Large intestine (tissue), 12 donors: ENCODE measurements at places on chromosomes 3 and 15. TPM values are rescaled to one million over a fixed set of nuclear protein-coding genes. Genes with fewer than 3 reads are reported as not detected.

DNA sequence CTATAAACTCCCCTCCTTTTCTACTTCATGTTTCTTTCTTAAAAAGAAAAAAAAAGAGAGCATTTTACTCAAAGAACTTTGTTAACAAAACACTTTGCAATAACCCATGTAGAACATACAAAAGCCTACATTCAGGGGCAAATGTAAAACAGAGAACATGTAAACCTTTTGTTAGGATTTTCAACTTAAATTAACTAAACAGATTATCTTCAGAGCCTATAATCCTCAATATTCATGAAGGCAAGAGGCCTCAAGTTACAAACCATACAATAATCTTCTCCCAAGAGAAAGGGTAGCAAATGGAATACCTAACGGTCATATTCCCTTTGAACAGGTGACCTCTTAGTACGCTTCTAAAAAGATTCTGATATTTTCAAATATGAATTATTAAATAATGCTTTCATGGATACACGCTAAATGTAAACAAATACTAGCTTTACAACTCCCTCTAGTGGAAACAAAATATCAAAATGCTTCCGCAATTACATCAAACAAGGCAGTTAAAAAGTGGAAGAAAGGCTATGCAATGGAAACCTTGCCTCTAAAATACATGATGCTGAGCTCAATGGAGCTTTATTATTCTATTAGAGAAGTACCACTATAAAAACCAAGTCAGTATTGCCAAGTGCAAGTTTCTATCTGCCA, 9.9 kb downstream of the CEP152 start:
- DNase-seq = no peak
- H3K27me3 ChIP-seq = no peaks in the 10 kb centered on the region
- H3K4me1 ChIP-seq = peaks cover 5% of the 10 kb centered on the region
- H3K36me3 ChIP-seq = peaks cover 9% of the 10 kb centered on the region

- H3K36me3 ChIP-seq = peaks cover 36% of the 10 kb centered on the region
- no peak for DNase-seq
- H3K4me3 ChIP-seq = no peak overlapping the region
- H3K27me3 ChIP-seq = no peaks in the 10 kb centered on the region
- no peaks in the 10 kb centered on the region for H3K4me1 ChIP-seq
Observed at GRCh38 chr3:45496555-45496954, 98.0 kb upstream of the LIMD1 start.

- peak overlapping the region; percentile 63 for H3K27ac ChIP-seq
- no peak overlapping the region for H3K4me3 ChIP-seq
- peaks cover 26% of the 10 kb centered on the region for H3K4me1 ChIP-seq
- H3K27me3 ChIP-seq = no peaks in the 10 kb centered on the region
Observed at GRCh38 chr3:107978131-107979055, 112.4 kb downstream of the CD47 start.

- no peaks in the 10 kb centered on the region for H3K36me3 ChIP-seq
- DNase-seq = no peak
- no peak overlapping the region for H3K27ac ChIP-seq
- H3K4me1 ChIP-seq = no peaks in the 10 kb centered on the region
Observed at GRCh38 chr3:142912402-142913172, 23.7 kb upstream of the PCOLCE2 start.

The SCAPER gene
- polyA plus RNA-seq = 28.0 TPM

The CLRN1 gene
- 8.7 TPM for polyA plus RNA-seq

GRCh38 chr3:96803870-96804269, 10.5 kb upstream of the EPHA6 start:
- H3K4me3 ChIP-seq = no peak overlapping the region
- H3K4me1 ChIP-seq = no peaks in the 10 kb centered on the region
- H3K27me3 ChIP-seq = no peaks in the 10 kb centered on the region
- H3K36me3 ChIP-seq = no peaks in the 10 kb centered on the region
- H3K27ac ChIP-seq = no peak overlapping the region

GRCh38 chr15:25416693-25417092, 22.1 kb downstream of the UBE3A start:
- no peak overlapping the region for H3K27ac ChIP-seq
- H3K36me3 ChIP-seq = peaks cover 4% of the 10 kb centered on the region
- H3K4me3 ChIP-seq = no peak overlapping the region
- no peak for DNase-seq

DNA sequence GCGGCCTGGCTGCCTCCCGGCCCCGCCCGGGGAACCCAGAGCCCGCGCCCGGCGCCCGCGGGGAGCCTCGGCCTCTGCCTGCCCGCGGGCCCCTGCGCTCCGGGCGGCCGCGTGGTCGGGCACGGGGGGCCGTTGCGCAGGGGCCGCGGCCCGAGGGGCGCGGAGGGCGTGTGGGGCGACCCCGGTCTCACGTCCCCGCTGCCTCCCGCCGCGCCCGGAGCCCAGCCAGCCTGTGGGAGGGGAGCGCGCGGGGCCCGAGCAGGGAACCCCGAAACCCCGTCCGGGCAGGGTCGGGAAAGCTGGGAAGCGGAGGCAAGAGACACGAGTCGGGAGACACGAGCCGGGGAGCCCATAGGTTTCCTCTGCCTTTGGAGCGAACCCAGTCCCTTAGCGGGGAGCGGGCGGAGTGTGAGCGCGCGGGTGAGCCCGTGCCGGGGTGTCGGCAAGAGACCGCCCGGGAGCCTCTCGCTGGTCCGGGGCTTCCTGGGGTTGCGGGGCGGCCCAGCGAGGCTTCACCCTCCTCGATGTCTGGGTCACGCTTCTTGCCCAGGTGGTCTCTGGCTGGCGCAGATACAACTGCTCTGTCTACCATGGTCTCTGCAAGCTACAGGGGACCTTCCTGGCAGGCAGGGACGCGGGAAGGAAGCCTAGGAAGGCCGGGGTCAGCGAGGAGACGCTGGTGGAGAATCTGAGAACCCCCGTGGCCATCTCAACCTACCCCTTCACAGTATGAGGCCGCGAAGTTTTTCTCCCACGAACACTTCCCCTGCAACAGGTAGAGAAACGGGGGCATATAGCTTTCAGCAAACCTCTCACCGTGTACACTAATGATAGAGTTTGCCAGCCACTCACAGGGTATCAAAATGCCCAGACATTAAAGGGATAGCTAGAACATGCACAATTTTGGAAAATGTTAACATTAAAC, 586 bp downstream of the LRRK1 start:
- H3K4me1 ChIP-seq = peaks cover 4% of the 10 kb centered on the region
- peak; percentile 38 for DNase-seq
- H3K36me3 ChIP-seq = peaks cover 2% of the 10 kb centered on the region
- no peak overlapping the region for H3K27ac ChIP-seq
- peaks cover 32% of the 10 kb centered on the region for H3K27me3 ChIP-seq

The ITGB5 gene
- polyA plus RNA-seq = 60.9 TPM

DNA sequence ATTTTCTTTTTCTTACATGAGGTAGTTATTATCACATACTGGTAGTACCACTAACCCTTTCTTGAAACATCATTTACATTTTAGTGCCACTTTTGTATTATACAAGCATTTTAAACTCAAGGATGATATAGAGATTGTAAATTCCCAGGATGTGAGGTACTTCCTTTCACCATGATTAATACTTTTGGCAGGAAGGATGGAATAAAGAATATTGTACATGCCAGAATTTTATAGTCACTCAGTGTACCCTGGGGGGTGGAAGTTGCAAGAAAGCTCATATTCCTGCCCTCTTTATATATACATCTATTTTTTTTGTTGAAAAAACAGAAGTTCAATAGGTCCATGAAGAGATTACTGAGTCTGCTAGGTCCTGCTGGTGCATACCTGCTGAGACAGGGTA, 141.0 kb upstream of the PLSCR5 start:
- no peaks in the 10 kb centered on the region for H3K27me3 ChIP-seq
- H3K36me3 ChIP-seq = no peaks in the 10 kb centered on the region
- no peak overlapping the region for H3K27ac ChIP-seq

- H3K27ac ChIP-seq = no peak overlapping the region
- H3K4me1 ChIP-seq = no peaks in the 10 kb centered on the region
- no peak for DNase-seq
- H3K27me3 ChIP-seq = no peaks in the 10 kb centered on the region
- no peak overlapping the region for H3K4me3 ChIP-seq
- H3K36me3 ChIP-seq = no peaks in the 10 kb centered on the region
Observed at GRCh38 chr3:144229330-144229729, 257.7 kb downstream of the DIPK2A start.

The LRRC2 gene
- 0.72 TPM for polyA plus RNA-seq

DNA sequence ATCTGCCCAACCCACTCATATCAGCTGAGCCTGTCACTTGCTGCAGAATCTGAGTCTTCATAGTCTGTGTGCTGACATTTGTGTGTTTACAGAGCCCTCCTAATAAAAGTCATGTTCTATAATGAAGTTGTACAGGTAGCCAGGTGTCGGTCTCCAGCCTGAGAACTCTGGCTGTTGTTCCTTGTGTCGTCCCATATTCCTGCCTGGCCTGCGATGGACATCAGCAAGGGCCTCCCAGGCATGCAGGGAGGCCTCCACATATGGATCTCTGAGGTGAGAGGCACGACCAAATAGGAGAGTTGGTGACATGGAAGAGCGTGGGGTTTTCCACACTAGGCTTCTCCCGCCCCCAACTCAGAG, 2.9 kb downstream of the VILL start:
- H3K36me3 ChIP-seq = peaks cover 25% of the 10 kb centered on the region
- no peaks in the 10 kb centered on the region for H3K27me3 ChIP-seq
- H3K27ac ChIP-seq = peak overlapping the region; percentile 99
- H3K4me3 ChIP-seq = peak overlapping the region; percentile 55

DNA sequence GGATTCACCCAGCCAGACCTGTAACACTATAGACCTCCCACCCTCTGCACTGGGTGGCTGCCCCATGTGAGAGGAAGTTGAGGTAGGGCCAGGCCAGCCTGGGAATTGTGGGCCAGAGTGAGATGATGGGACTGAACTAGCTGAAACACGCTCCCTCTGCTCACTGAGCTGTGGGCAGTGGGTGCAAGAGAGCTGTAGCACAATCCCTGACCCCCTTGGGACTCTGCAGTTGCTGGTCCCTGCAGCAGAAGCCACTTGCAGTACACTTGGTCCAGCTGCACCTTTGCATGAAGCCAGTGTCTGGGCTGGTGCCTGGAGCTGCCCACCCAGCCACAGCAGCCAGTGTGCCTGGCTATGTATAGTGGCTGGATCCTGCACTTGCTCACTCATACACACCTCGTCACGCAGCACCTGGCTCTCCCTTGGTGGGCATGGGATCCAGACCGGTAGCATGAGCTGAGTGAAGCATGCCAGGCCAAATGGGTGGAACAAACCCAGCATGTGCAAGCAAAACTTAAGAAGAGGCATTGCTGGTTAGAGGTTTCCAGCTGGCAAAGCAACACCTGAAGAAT, 805.7 kb upstream of the GBE1 start:
- H3K4me1 ChIP-seq = no peaks in the 10 kb centered on the region
- H3K27ac ChIP-seq = no peak overlapping the region
- DNase-seq = no peak
- H3K4me3 ChIP-seq = no peak overlapping the region
- no peaks in the 10 kb centered on the region for H3K27me3 ChIP-seq

The FGD5 gene
- 6.3 TPM for polyA plus RNA-seq

DNA sequence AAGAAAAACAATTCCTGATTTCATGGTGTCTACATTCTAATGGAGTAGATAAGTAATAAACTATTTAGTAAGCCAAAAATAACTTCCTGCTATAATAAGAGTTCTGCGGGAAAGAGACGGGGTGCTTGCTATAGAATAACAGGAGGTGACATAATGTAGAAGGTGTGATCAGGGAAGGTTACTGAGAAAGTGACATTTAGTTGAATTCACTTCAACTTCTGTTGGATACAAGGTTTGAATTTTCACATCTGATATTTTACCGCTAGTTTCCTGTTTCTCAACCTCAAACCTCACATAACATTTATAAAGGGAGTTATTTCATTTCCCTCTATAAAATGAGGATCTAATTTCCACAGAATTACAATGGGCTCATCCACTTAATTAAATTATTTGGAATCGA, 102.3 kb upstream of the GBE1 start:
- H3K27ac ChIP-seq = no peak overlapping the region
- DNase-seq = no peak
- H3K4me1 ChIP-seq = no peaks in the 10 kb centered on the region
- H3K36me3 ChIP-seq = no peaks in the 10 kb centered on the region

DNA sequence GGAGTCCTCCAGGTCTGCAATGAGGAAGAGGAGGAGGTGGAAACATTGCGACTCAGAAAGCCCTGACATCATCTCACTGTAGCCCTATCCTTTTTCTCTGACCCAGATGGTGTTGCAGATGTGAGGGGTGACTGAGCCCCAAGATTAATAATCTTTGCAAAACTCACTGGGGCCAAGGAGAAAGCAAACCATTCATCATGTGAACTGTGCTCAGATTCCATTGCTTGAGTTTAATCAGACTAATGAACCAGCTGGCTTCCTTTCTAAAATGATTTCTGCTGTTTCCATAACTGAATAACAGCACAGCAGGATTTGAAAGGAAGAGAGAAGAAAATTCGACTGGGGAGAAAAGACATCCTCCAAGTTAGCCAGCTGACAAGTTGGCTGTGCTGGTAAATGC, 13.4 kb upstream of the DGKG start:
- H3K4me3 ChIP-seq = no peak overlapping the region
- no peaks in the 10 kb centered on the region for H3K36me3 ChIP-seq
- H3K27ac ChIP-seq = no peak overlapping the region
- H3K27me3 ChIP-seq = peaks cover 4% of the 10 kb centered on the region

DNA sequence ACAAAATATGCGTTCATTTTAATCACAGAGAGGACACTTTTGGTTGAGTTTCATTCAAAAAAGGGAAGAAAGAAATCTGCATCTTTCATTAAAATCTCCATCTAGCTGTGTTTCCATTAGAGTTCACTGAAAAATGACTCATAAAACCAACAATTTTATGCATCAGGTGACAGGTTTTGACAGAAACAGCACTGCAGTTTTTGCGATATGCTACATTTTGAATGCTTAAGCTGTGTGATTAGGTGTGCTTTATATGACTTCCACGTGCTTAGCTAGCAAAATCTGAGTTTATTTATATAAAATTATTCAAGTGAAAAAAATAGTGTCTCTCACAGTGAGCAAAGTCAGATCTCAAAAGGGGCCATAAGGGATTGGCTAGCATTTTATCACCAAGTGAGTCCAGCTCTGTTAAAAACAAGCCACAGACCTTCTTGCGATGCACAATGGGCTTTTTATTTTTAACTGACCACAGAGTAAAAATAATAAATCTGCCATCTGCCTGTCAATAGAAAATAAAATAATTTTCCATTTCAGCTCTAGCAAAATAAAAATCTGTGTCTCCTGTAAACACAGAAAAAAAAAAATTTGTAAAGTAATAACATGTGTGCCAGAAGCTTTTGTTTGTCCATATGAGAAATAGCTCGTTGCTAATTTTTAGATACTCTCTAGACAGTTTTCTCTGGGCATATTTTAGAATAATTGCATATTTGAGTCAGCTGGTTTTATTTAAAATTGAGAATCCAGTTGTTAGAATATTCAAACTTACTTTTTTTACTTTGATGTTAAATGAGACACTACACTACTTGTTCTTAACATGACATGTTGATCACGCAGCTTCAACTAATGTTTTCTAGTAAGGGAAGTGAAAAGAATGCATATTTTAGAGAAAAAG, 409.8 kb downstream of the ROBO2 start:
- H3K27ac ChIP-seq = no peak overlapping the region
- no peaks in the 10 kb centered on the region for H3K4me1 ChIP-seq

GRCh38 chr15:26157081-26157480, 294.0 kb upstream of the ATP10A start:
- no peaks in the 10 kb centered on the region for H3K27me3 ChIP-seq
- DNase-seq = no peak
- no peaks in the 10 kb centered on the region for H3K4me1 ChIP-seq
- H3K4me3 ChIP-seq = no peak overlapping the region

- no peak overlapping the region for H3K27ac ChIP-seq
- H3K4me1 ChIP-seq = no peaks in the 10 kb centered on the region
- H3K27me3 ChIP-seq = peaks cover under 1% of the 10 kb centered on the region
- no peak overlapping the region for H3K4me3 ChIP-seq
Observed at GRCh38 chr3:46114323-46114988, 87.2 kb upstream of the XCR1 start.
